ENCODE measurements at places on chromosomes 2 and 18. TPM values are rescaled to one million over a fixed set of nuclear protein-coding genes. Genes with fewer than 3 reads are reported as not detected.

GRCh38 chr2:111975053-111975552 is 76.7 kb downstream of the MERTK start:
- DNase-seq: no peak

- DNase-seq: no peak
Observed at GRCh38 chr2:34332813-34333212, 733.7 kb upstream of the FAM98A start.

GRCh38 chr2:128580988-128581848 is 262.6 kb upstream of the HS6ST1 start:
- DNase-seq: no peak

DNA sequence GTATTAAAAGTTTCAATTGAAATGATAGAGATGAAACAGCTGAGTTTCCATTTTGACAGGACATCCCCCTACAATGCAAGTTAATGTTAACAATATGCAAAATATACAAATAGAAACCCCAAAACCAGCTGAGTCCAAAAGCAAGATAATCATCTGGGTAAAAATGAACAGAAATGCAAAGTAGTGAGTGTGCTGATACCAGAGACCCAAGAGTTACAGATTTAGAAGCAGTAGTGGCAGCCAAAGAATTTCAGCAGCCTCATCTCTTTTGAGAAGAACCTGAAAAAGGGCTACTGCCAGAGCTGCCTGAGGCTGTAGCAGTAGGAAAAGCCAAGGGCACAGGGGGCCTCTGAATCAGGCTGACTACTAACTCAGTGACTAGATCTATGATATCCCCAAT is 82.6 kb downstream of the THADA start:
- DNase-seq: no peak

DNA sequence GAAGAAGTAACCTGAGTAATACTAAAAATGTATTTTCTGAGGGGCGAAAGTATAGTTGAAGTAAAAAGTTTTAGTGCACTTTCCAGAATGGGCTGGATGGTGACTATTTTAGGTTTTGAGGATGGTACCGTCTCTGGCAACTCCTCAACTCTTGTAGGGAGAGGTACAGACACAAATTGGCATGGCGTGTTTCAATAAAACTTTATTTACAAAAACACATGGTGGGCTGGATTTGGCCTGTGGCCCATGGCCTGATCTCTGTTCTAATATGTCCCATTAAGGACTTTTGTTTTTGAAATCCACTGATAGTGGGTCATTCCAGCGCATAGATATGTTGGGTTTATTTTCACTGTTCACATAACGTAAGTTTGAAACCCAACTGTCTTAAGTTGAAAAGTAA is 132.8 kb downstream of the AGAP1 start:
- DNase-seq: no peak

DNA sequence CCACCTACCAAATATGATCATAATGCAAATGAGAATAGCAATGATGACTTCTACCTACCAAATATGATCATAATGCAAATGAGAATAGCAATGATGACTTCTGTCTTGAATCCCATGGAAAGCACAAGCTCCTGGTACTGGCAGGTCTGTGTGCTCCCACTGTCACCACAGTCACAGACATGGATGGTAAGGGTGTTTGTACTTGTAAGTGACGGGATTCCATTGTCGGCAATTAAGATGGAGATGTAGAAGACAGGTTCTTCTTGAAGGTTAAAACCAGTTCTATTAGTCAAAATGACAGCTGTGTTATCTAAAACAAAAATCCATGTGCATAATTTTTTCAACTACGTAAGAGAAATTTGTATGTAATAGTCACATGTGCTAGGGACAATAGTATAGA is 95.0 kb downstream of the CDH19 start:
- no peak for DNase-seq

- DNase-seq: no peak
Observed at GRCh38 chr2:20934236-20934635, 109.6 kb downstream of the APOB start.

DNA sequence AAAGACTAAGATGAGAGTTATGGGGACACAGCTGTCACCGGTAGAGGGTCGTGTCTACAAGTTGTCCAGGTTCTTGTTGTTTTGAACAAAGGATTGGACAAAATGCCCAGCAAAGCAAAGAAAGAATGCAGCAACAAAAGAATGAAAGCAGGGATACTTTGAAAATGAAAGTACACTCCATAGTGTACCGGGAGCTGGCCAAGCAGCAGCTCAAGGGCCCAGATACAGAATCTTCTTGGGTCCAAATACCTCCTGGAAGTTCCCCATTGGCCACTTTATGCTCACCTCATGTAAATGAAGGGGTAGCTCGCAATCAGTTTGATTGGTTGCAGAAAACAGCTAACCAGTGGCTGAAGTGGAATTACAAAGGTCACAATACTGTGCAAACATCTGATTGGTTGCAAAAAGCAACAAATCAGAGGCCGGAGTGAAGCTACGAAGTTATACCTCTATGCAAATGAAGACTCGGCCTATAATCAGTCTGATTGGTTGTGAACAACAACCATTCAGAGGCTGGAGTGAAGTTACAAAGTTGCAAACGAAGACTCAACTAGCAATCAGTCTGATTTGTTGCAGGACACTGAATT is 474.9 kb upstream of the TMEFF2 start:
- no peak for DNase-seq

GRCh38 chr2:3094999-3095958 is 282.3 kb downstream of the EIPR1 start:
- no peak for DNase-seq

DNA sequence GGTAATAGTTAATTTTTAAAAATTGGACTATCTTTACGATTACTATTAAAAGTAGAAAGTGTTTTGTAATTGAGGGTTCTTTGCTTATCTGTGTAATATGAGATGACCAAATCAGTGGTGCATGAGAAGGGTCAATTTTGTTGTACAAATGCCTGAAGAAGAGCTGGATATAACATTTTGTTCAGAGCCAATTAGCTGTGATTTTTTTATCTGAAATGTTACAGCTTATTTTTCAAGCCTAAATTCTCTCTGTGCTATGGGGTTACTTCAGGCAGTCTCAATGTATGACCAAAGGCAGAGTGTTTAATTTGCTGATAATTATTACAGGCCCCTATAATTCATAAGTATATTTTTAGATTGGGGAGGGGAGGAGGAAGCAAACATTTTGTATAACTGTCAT is 41.8 kb downstream of the OTX1 start:
- no peak for DNase-seq

DNA sequence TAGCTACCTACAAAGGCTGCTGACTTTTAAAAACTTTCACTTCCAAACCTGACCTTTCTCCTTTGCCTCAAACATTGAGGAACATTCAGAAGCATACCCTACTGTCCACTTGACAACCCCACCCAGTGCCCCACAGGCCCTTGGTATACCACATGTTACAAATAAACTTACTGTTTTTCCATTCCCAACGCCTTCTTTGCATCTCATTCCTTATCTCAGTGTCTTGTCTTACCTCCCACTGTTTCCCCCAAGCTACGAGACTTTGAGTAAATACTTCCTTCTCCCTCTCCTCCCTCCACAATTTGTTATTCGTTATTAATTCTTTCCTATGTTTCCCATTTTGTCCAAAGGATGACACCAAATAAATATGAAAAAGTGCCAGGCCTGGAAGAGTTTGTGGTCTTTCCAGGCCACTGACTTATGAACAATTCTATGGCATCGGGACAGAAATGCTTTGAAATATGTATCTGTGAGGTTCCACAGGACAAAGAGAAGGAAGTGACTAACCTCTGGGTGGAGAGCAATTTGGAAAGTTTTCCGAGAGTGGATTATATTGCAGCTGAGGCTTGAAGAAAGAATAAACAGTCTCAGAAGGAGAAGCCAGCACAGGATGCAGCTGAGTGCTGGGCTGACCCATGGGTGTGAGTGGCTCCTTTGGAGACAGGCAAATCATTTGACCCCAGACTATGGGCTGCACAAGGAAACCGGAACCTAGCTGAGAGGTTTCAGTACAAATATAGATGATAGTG is 409.0 kb downstream of the LPIN1 start:
- DNase-seq: no peak

GRCh38 chr2:96556441-96557330 is 20.1 kb downstream of the ARID5A start:
- no peak for DNase-seq

- DNase-seq: peak; percentile 57
Observed at GRCh38 chr2:95023222-95023597, 2.3 kb upstream of the MAL start.

GRCh38 chr2:96118698-96119388 is 2.5 kb upstream of the ADRA2B start:
- no peak for DNase-seq

DNA sequence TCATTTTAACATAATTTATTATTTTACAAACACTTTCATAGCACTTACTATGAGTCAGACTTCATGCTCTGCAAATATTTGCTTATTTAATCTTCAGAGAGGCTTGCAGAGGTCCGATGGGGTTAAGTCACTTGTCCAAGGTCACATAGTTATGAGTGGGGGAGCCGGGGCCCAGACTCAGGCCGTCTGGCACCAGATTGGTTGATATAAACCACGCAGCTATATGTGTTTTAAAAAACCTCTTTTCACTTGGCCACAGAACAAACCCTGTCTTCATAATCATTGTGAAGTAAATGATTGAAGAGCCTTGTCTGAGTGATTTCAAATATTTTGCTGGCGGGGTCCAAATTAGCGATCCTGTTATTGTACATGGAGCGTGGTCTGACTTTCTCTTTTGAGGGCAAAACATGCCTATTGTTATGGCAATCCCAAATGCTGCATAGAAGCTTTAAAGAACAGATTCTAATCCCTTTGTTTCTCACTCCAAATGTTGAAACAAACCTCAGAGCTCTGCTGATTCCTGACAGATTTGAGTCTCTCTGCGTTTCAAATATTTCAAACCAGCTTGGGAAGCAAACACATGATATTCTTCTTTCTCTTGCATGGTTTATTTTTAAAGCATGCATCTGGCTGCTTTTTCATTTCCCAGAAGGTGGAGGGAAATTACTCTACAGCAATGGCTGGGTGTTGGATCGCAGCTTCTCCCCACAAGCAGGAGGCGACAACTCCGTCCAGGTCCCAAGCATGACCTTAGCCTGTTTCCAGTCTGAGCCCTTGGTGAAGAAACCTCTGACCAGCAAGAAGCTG is 142.4 kb downstream of the DDX1 start:
- DNase-seq: no peak

DNA sequence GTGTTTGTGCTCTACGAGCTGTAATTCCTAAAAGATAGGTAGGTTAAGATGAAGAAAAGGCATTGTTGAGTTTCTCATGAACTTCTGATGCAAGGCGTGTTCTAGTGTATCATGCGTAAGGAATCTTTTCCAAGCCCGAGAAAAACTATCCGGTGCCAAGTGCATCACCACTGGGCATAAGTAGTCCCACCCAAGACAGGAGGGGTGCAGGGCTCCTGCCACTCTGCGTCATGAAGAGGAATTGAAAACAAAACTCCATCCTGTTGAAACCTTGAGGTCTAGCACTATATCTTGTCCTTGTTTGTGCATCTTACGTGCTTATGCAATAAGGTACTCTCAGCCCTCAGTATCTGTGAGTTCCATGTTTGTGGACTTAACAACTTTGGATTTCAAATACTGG is 45.7 kb downstream of the RAB31 start:
- no peak for DNase-seq

DNA sequence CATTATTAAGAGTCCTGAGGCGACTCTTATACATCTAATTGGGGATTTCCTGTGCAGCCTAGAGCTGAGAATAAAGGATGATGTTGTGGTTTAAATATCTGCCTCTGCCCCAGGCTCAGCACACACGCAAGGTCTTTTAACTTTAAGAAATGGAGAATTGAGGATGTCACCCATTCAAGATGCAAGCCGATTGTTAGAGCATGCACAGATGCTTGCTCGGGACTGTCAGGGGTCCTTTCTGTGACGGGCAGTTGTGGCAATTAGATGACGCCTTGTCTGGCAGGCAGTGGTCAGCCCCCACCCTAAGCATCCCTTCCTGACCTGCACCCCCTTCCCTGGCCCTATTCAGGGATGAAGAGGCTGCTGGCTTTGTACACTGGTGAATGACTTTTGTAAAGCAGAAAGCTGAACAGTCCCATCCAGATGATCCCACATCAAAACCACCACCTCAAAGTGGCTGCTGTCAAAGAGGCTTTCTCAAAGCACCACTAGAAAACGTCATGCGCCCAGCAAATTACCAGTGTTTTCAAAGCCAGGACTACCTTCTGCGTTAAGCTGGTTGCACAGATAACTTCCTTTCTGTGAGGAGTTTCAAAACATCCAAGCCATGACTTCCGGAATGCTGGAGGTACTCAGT is 23.7 kb downstream of the FAM178B start:
- DNase-seq: peak; percentile 79

DNA sequence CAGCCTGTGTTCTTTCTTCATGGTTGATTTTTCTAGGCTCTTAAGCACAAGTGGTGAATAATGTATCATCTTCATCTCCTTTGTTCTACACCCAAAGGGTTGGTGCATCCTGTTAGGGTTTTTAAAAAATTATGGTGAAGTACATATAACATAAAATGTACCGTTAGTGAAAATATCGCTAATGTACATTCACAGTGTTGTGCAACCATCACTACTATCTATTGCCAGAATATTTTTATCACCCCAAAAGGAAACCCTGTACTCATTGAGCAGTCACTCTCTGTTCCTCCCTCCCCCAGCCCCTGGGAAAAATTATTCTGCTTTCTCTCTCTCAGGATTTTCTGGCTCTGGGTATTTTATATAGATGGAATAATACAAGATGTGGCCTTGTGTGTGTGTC is 98.5 kb downstream of the PRKCE start:
- no peak for DNase-seq

- DNase-seq: no peak
Observed at GRCh38 chr2:213416832-213417231, 132.6 kb downstream of the SPAG16 start.

- no peak for DNase-seq
Observed at GRCh38 chr18:5717256-5717655, 173.5 kb upstream of the EPB41L3 start.

- DNase-seq: no peak
Observed at GRCh38 chr2:221962186-221962585, 336.6 kb downstream of the PAX3 start.

Gene DYNC2LI1
- 1.4 TPM for total RNA-seq

Gene CFC1B
- not detected for total RNA-seq

Gene DYNAP
- total RNA-seq: not detected

Gene RNF125
- 162 TPM for total RNA-seq

Gene SULT1C2
- not detected for total RNA-seq

Gene NDUFS1
- total RNA-seq: 23.7 TPM

Gene IL36A
- total RNA-seq: 0.53 TPM

Gene MAP4K3
- total RNA-seq: 19.8 TPM

Gene C2orf66
- not detected for total RNA-seq

Gene CHRND
- total RNA-seq: not detected

Gene UGT1A8
- total RNA-seq: not detected

Gene PLA2R1
- not detected for total RNA-seq

Measured in CD8-positive, alpha-beta T cell (primary cell).